Aorta (tissue), 5 donors: ENCODE measurements at places on chromosomes 2 and 18. TPM values are rescaled to one million over a fixed set of nuclear protein-coding genes. Genes with fewer than 3 reads are reported as not detected.

DNA sequence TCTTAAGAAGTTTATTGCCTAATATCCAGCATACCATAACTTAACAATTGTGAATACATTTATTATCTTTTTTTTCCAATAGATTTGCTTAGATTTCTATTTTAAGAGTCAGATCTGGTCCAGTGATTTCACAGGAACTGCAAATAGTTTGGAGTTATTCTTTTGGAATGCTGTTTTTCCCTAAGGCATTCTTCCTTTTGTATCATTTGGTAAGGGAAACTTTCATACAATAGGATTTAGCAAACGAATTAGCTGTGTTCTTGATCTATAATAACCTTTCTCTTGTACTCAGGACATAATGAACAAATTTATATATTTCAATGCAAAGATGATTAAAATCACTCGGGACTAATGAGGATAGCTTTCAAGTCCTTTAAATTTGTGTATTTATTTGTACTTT is 201.6 kb downstream of the ERBB4 start:
- peak overlapping the region; percentile 10 for H3K4me3 ChIP-seq
- no peak for DNase-seq
- H3K27ac ChIP-seq, result no peak overlapping the region
- no peaks in the 10 kb centered on the region for H3K4me1 ChIP-seq
- no peaks in the 10 kb centered on the region for H3K36me3 ChIP-seq

- no peak overlapping the region for H3K4me3 ChIP-seq
- H3K27me3 ChIP-seq, result no peaks in the 10 kb centered on the region
- DNase-seq, result no peak
- H3K27ac ChIP-seq, result no peak overlapping the region
- no peaks in the 10 kb centered on the region for H3K36me3 ChIP-seq
Measured at GRCh38 chr18:58495634-58496033, 133.3 kb downstream of the ALPK2 start.

DNA sequence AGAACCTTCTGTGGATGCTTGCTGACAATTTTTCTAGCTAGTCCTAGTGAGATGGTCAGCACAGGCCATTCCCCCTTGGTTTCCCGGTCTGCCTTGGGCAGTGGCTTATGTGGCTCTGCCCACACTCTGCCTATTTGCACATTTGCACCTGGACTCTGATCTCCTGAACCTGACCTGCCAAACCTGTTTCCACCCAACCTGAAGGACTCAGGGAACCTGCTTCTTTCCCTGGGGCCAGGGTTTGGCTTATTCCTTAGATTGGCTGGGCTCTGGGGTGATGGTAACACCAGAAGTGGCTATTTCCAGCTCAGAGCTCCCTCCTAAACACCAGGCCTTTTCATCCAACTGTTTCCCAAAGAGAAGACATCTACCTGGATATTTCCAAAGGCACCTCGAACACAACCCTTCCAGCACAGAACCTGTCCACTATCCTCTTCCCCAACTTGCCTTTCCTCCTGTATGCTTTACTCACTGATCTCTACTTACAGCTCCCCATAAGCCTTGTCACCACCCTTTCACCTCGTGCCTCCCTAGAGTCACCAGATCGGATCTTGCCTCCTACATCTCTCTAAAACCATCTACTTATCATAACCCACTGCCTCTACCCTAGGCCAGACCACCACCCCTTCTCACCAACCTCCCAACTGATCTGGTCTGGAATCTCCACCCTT is 5.8 kb upstream of the MTA3 start:
- no peak for DNase-seq
- H3K36me3 ChIP-seq, result no peaks in the 10 kb centered on the region
- H3K27ac ChIP-seq, result no peak overlapping the region
- no peaks in the 10 kb centered on the region for H3K27me3 ChIP-seq
- H3K4me1 ChIP-seq, result no peaks in the 10 kb centered on the region

DNA sequence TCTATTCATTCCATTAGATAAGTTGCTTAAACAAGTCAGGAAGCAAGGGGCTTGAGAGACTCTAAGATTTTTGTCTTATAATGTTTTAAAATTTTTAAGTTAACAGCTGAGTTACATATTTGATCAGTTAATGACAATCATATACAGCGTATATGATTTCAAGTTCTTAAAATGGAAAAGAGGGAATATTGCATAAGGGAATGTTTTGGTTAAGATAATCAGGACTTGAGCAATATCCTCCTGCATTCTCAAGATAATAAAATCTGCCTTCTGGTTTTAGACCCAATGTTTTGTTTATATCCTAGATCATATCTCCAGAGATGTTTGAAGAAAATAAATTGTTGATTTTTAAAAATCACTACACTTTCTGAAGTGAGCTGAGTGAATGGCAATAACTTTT is 13.4 kb upstream of the DYNC1I2 start:
- no peak overlapping the region for H3K27ac ChIP-seq
- no peaks in the 10 kb centered on the region for H3K4me1 ChIP-seq
- no peak overlapping the region for H3K4me3 ChIP-seq
- no peaks in the 10 kb centered on the region for H3K36me3 ChIP-seq

NXPH2 gene
- total RNA-seq, result not detected
